ENCODE measurements at places on chromosomes 11 and 22.

- no peak for DNase-seq
Measured at GRCh38 chr11:79966592-79966991, 525.8 kb upstream of the TENM4 start.

DNA sequence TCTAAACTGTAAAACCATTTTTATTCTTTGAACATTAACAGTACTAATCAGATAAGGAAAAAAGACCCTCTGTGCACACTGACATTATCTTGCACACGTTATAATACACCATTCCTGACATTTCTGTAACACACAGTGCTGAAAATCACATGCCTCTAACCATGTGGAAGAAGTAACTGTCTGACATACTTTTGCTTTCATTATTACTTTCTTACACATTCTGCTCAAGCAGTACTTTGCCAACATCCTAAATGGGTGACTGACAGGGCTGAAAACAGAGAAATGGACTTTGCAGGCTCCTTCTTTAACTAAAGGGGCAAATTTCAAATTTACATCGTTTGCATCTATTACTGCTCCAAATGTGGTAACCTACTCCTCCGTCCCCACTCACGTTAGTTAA lies 22.8 kb upstream of the TP53AIP1 start:
- DNase-seq: no peak

DNA sequence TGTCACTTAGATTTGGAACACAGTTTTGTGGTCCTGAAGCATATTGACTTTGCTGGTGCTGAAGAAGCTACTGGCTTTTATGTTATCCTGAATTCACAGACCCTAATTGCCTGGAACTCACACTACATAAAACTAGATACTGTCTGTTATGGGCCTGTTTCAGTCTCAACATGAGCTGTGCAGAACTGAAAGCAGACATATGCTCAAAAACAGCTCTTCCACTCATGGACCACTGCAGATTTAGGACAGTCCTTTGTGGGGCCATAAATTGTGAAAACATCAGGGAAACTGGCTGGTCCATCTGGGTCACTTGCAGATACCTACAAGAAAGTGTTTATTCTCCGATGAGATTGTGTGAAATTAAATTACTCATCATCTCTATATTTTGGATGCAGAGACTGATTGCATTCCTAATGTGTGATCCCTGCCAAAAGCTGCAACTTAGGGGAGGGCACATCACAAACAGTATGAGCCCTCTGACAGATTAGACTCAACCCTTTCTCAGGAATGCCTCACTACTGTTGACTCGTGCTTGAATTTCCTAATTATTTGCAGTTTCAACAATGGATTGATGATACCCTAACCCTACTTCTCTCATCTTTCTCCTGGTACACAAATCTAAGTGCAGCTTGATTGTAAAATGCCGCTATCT lies 10.2 kb upstream of the CLNS1A start:
- DNase-seq: no peak

DNA sequence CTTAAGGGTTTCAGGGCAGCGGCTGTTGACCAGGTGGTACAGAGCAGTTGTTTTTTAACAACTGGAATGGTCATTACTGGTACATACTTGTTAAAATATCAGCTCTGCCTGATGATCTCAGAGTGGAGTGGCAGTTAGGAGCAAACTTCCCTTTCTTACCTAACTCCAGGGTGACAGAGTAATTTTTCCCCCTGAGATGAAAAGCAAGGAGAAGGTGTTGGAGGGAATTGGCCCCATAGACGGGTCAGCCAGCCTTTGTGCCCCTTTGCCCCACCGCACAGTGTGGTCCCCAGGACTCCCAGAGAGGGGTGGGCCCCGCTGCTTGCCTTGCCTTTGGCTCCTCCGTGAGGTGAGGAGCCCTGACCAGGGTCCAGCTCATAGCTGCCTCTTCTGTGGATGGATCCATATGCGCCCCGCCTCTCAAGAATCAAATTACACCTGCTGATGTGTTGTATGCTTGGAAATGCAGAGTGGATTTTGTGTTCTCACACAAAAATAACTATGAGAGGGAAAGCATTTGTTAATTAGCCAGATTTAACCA lies 27.0 kb upstream of the SORL1-AS1 start:
- no peak for DNase-seq

- no peak for DNase-seq
Measured at GRCh38 chr11:107780775-107781174, 68.9 kb upstream of the SLN start.

DNA sequence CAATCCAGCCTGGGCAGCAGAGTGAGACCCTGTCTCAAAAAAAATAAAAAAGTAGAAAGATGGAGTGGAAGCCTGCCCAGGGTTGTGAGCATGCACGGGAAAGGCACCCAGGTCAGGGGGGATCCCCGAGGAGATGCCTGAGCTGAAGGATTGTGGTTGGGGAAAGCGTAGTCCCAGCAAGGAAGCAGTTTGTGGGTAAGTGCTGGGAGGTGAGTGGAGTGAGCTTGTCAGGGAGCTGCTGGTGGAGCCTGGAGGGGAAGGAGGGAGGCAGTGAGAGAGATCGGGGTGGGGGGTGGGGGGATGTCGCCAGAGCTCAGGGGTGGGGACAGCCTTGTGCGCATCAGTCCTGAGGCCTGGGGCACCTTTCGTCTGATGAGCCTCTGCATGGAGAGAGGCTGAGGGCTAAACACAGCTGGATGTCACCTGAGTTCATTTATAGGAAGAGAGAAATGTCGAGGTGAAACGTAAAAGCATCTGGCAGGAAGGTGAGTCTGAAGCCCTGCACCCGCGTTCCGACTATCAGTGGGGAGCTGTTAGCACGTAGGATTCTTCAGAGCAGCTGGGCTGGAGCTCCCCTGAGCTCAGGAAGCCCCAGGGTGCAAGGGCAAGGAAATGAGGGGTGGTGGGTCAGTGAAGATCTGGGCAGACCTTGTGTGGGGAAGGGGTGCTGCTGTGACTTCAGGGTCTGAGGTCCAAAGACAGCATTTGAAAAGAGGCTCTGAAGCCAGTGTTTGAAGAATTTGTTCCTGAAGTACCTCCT lies 10.2 kb downstream of the TMEM121B start:
- no peak for DNase-seq

GRCh38 chr11:61442616-61443015 lies 12.7 kb downstream of the SDHAF2 start:
- DNase-seq: no peak

- DNase-seq: no peak
Measured at GRCh38 chr22:43333978-43334377, 9.2 kb downstream of the SCUBE1 start.

- DNase-seq: no peak
Measured at GRCh38 chr11:70301191-70301590, 30.7 kb downstream of the PPFIA1 start.

GRCh38 chr22:30822216-30823014 lies 127.7 kb downstream of the OSBP2 start:
- DNase-seq: no peak

GRCh38 chr11:113075586-113076095 lies 114.4 kb downstream of the NCAM1 start:
- DNase-seq: no peak

- no peak for DNase-seq
Measured at GRCh38 chr11:13608656-13609055, 59.8 kb upstream of the FAR1 start.

GRCh38 chr11:59426361-59427067 lies at the start of gene OR5A2:
Gene OR5A2, minus strand, starts transcription at chr11:59426413. Its CDS starts 3,460 bp downstream, at chr11:59422953.
- DNase-seq: peak; percentile 75

DNA sequence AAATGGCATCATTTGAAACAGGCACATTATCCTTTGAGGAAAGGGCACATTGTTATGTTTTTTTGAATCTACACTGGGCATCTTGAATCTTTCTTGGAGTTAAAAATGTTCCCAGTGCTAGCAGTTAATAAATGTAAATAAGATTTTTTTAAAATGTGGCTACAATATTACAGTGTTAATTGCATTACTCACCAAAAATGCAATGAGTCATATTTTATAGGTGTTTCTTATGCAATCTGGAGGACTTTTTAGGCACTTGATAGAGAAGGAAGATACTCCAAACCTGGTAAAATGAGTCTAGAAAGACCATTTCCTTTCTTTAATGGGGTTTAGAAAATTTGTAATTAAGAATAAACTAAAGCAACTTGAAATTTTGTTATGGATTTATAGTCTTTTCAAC lies 238.0 kb downstream of the METTL15 start:
- no peak for DNase-seq

GRCh38 chr22:20205964-20206708 lies 55.3 kb upstream of the CCDC188 start:
- DNase-seq: peak; percentile 62

DNA sequence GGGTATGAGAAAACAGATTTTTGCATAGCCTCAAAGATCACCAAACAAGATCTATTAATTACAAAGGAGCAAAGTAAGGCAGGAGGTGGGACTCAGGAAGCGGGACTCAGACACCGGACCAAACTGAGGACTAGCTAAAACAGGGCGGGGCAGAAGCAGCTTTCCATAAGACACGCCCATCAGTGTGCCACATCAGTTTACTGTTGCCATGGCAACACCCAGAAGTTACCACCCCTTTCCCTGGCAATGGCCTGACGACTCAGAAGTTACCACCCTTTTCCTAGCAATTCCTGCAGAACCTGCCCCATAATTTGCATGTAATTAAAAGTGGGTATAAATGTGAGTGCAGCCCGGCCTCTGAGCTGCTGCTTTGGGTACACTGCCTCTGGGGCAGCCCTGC lies 173.9 kb downstream of the SHANK2 start:
- no peak for DNase-seq

DNA sequence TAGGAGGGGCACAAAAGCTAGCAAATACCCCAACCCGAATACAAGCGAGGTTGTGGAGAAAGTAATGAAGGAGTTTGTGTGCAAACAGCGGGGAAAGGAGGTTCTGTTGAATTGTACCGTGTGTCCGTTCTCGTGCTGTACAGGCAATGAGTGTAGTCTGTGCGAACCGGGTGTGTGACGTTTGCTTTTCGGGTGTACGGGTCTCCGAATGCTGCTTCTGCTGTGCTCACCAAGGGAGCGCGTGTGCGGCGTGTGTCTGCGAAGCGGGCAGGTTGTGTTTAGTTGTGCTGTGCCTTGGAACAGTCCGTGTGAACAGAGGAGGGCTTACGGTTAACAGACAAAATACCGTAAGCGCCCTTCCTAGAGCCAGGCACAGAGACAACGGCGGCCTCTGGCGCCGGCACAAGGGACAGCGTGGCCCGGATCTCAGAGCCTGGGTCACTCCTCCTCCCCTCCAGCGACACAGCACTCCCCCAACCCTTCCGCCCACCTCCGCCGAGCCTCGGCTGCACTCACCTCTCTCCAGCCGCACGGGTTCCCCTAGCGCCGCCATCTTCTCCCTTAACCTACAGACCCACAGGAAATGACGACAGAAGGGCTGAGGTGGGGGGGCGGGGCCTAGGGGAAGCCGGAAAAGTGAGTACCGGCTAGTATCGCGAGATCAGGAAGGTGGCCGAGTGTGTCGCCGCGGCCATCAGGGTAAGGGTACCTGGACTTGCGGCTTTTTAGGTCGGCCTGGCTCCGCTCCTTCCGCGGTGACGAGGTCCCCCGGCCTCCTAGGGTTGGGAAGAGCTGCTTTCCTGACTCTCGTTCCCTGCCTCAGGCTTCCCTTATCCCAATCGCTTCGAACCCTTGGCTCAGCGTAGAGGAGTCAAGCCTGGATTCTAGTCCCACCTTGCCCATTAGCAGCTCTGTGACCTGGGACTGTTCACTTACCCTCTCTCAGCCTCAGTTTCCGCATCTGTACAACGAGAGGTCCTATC lies at the start of gene LIN7C:
LIN7C (minus strand) TSS at position 570 of the 983 bp plus-strand sequence; CDS start at position 553, 17 bp downstream.
- peak; percentile 89 for DNase-seq

GRCh38 chr11:34250732-34251588 lies 106.8 kb downstream of the ABTB2 start:
- DNase-seq: no peak

DNA sequence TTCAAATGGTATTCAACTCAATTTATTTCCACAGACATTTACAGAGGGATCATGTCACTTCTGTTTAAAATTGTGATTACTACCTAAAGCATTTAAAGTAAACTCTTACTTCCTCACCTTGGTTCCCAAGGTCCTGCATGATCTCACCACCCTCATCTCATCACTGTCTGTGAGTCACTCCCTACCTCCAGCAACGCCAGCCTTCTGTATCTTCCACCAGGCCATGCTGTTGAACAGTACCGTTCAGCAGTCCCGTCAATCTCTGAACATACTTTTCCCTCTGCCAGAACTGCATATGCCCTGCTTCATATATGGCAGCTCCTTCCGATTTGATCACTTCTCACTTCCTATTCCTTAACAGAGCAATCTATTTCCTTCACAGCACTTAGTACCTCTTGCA lies 2.0 kb downstream of the FBXO3 start:
- DNase-seq: no peak

DNA sequence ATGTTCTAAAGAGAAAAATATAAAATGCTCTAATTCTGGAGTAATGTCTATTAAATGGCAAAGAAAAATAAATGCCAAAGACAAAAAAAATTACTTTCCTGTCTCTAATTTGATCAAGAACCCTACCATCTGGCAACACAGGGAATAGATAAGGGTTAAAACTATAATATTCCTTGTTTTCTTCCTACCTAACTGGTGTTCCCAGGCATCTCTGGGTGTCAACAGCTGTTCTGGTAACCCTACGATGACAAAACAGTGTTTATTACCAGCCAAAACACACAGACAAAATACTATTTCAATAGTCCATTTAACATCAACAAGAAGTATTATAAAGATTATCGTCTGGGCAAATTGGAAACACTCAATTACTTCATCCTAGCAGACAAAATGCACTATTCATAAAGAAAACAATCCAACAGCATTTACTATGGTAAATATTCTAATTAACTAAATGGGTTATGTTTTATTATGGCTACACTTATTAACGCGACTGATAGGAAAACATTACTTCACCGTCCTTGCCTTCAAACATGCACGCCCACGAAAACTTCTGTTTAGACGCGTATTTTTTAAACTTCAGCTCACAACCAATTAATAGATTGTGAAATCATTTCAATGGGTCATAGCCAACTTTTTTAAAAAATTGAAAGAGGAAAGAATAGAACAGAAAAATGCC lies 50.6 kb downstream of the LGR4 start:
- no peak for DNase-seq

GRCh38 chr11:68351450-68352275 lies 39.3 kb downstream of the LRP5 start:
- no peak for DNase-seq

DNA sequence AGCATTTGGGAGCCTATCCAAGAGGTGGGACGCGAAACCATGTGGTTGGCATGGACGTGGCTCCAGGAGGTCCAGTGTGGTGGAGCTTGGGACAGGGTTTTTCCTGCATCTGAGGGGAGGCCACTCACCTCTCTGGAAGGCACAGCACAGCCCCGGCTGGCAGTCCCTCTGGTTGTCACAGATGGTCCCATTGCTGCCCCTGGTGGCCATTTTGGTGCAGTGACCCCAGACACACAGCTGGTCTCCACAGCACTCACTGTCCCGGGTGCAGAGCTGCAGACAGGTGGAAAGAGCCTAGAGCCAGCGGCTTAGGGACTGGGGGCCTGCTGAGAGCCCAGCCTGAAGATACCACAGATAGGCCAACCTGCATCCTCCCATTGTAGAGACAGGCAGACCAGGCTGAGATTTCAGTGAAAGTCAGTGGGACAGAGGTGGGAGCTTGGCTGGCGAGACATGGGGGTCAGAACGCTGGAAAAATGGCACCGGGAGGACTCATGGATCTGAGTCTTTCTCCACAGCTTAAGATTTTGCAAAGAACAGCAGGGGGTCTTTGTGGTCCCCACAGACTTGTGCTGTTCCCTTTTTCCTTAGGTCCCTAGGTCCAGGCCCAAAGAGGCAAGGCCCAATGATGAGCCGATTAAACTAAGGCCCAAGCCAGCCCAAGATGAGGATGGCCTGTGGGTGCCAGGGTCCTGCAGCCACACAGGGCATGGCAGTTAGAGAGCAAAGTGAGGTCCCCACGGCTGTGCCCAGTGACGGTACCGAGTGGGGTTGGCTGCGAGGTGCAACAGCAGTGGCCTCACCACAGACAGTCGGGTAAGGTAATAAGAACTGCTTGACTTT lies 41.4 kb downstream of the DKK3 start:
- peak; percentile 30 for DNase-seq

Measured in DMS153 (cell line).